Fibroblast of skin of right biceps (primary cell): ENCODE measurements at places on chromosomes 1 and 21.

DNA sequence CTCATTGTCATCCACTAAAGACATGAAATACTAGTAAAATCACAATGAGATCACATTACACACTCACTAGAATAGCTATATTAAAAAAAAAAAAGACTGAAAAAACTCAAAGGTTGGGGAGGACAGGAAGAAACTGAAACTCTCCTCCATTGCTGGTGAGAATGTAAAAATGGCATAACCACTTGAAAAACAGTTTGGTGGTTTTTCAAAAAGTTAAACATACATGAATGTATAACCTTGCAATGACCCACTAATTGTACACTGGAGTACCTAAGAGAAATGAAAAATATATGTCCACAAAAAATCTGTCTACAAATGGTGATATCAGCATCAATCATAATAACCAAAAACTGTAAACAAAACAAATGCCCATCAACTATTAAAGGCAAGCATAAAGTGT is 44.0 kb downstream of the NRIP1 start:
- no peak for DNase-seq

DNA sequence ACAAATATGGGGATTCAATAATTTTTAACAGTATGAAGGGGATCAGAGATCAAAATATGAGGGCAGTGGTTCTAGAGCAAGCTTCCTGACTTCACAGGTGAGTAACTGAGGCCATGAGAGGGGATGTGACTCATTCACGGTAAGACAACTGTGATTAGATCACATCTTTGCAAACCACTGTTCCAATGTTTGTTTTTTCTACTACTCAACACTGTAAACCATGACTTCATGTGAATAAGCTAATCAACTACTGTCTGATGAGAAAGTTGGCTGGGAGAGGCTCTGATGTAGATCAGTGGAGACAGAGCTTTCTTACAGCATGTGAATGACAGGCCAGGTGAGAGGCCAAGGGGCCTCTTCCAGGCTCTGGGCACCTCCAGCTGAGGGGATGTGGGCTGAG is 84.7 kb downstream of the BRINP2 start:
- DNase-seq: peak; percentile 49

DNA sequence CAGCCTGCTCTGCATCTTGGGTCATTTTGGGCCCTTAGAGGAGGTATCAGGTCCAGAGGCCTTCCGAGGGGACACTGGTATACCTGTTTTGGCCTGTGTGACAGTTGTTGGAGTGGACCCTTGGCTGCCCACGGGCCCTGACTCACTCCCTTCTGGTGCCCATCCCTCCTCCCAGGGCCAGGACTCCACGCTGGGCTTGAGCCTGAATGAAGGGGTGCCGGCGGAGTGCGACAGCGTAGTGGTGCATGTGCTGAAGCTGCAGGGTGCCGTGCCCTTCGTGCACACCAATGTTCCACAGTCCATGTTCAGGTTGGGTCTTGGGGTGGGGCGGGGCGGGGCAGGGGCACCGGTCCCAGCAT is 11.1 kb downstream of the FAAH start:
- no peak for DNase-seq

DNA sequence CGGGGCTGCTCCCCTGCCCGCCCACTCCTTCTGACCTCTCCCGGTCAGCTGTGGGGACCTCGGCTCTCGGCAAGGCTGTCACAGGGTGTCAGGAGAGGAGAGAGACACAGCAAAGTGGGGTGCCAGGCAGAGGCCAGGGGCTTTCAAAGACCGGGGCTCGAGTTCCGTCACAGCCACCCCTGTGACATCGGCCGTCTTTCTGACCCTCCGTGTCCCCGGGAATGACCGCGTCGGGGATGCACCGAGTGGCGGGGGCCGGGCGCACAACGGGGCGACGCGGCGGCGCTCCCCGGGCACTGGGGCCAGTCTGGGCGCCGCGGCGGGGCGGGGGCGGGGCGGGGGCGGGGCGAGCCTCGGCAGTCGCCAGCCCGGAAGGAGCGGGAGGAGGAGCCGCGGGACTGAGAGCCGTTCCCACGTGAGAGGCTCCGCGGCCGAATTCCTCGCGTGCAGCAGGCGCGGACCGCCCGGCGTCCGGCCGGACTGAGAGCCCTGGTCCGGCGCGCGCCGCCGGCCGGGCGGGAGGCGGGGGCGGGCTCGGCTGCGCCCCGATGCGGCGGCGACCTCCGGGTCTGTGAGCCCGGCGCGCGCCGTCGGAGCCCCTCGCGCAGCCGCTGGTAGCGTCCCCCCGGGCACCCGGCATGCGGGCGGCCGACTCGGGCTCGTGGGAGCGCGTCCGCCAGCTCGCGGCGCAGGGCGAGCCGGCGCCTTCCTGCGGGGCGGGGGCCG is 229.7 kb upstream of the TMEM51 start:
- DNase-seq: peak; percentile 56

DNA sequence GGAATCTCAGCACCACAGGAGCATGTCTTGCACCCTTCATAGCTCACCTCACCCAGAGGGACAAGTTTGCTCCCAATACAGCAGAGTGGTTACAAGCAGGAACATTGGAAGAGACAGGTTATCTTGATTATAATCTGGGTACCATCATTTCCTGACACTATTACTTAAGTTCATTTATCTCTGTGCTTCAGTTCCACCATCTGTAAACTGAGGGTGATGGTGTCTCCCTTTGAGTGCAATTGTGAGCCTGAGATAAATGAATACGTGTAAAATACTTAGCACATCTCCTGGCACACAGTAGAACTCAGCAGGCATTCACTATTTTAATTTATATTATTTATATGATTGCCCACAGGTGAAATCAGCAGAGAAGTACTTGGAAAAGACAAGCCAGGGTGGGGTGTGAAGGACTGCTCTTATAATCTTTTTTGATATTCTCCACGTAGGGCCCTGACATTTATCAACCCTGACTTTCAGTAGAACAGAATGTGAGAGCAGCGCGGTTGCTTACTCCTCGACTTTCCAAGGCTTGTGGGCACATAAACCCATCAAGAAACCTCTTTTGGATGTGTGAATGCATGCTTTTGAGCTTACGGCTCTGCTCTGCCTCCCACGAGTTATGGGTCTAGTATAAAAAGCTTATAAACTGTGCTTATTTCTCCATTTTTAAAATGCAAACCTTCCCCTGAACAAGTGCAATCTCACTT is 34.9 kb downstream of the DUSP10 start:
- DNase-seq: no peak

DNA sequence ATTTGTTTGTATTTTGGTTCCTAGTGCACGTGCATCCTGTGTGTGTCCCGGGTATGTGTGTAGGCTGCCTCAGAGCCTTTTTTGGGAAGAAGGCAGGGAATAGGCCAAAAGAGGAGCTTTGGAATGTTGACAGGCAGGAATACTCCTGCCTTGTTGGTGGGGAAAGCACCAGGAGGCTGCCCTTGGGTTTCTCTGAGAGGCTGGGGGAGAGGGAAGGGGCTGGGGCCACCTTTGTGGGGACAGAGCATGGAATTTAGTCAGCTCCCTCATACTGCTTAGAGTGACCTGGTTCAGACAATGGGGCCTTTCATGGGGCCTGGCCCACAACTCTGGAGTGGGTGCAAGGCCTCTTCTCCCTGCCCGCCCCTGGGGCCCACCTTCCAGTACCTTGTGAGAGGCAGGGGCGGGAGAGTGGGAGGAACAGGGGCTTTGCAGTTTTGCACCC is 31.3 kb downstream of the ACOT11 start:
- DNase-seq: no peak

DNA sequence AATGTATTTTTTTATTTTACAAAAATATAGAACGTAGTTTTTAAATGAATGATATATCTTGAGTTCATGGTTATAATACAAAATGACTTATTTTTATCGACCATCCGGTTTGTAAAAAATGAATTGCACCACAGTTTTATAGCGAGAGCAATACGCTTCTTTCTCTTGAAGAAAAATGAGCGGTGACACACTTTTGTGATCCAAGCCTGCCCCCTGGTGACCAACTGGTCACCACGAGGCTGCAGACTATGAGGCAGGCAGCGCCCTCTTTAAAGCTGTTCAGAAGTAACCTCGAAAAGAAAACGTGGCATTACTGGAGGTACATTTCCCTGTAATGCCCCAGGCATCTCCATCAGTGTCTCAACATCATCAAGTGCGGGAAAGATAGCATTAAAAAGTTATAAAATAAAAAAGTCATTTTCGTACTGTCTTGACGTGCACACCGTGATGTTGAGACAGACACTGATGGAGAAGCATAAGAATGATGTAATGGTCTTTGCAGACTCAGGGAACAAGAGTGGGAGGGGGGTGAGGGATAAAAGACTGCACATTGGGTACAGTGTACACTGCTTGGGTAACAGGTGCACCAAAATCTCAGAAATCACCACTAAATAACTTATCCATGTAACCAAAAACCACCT is 734.2 kb upstream of the ADAMTS5 start:
- DNase-seq: peak; percentile 86

GRCh38 chr1:20640183-20640597 is 6.9 kb downstream of the PINK1 start:
- peak; percentile 47 for DNase-seq

- no peak for DNase-seq
Observed at GRCh38 chr1:115705085-115705951, 63.2 kb downstream of the CASQ2 start.

- peak; percentile 24 for DNase-seq
Observed at GRCh38 chr1:186715887-186716809, 35.9 kb upstream of the PTGS2 start.

DNA sequence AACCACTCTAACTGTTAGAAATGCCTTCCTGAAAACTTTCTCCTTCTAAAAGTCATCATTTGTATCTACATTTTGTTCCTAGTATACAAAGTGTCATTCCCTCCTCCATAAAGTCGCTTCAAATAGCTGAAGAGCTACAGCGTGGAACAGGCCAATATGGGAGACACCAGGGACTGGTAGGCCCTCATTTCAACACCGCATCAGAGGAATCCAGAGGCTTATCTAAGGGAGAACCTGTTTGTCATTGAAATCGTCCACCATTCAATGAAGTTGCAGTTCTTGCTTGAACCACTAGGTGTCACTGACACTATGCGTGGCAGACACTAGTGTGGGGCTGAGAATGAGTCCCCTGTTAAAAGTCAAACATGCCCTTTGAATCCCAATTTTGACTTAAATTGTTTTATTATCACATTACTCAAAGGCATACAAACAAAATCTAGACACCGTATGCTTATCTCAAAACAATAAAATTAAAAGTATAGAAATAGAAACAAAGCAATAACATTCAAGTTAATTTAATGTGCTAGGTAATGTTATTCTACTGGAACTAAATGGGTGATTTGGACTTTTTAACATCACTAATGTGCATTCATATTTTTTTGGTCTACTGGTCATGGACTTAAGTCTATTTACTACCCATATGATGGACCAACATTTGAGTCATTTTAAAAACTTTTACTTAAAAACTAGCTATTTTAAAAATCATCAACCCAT is 182.3 kb downstream of the FCRL5 start:
- peak; percentile 61 for DNase-seq

DNA sequence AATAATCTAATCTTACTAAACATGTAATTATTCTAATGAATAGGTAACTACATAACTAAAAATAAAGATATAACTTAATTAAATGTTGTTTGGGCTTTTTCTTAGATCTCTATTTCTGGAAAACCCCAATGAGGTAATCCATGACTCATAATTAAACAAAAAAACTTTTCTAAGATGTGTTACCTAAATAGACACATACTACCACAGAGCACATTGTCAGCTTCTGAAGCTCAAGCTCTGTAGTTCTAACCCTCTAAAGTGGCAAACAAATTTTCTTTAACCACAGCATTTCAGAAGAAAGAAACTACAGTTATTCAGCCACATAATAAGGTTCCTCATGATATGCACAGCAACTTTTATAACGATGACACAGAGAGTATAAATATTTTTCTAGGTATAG is 4.2 kb downstream of the OR6K3 start:
- DNase-seq: no peak

DNA sequence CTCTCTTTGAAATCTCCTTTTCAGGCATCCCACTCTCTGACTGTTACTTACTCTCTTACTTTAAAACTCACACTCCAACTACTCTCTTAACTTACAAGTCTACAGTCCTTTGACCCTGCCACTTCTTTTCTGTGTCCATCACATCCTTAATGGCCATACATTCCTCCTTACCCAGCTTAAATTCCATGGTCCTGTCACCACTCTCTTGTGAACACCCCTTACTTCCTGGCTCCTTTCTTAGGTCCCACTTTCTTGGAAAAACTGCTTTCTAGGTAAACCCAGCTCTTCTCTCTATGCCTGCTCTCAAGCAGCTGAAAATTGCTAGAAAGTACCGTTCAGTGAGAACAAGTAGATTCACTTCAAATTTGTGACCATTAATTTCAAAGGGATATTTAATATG is 109.1 kb downstream of the OLFML2B start:
- peak; percentile 18 for DNase-seq

DNA sequence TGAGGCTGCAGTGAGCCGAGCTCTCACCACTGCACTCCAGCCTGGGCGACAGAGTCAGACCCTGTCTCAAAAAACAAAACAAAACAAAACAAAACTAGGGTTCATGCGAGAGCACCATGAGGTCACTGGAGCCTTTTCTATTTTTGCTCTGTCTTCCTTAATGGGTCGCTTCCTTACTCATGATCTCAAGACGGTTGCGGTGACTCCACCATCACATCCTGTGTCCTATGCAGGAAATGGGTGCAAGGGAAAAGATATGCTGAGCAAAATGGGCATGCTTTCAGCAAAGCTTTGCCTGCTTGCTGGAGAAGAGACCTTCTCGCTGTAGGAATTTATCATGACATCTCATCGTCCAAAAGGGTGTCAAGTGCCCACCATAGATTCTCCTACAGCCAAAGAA is 36.4 kb downstream of the WNT9A start:
- DNase-seq: no peak

- peak; percentile 66 for DNase-seq
Observed at GRCh38 chr1:19676438-19676922, 11.8 kb downstream of the HTR6 start.

GRCh38 chr1:196030455-196030854 is 577.8 kb downstream of the KCNT2 start:
- DNase-seq: no peak

- no peak for DNase-seq
Observed at GRCh38 chr1:223041481-223041880, 101.6 kb downstream of the TLR5 start.

GRCh38 chr1:10374442-10374860 is 24.4 kb upstream of the PGD start:
- peak; percentile 19 for DNase-seq

DNA sequence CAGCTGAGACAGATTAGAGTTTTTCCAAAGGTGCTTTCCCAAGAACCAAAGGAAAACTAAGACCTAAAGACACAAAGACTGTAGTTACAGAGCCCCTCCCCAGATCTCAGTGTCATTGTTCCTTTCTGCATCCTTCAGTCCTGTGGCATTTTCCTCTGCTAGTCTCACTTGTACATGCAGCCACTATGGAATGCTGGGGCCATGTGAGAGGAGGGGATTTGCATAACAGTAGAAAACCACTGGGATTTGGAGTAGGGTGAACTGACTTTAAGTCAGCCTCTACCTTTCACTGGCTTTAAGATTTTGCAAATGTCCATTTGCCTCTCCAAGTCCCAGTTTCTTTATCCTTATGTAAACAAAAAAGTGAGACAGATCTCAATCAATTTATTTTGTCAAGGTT is 119.4 kb upstream of the F3 start:
- DNase-seq: peak; percentile 47
